ENCODE measurements at places on chromosomes 6 and 20. TPM values are rescaled to one million over a fixed set of nuclear protein-coding genes. Genes with fewer than 3 reads are reported as not detected.

- no peaks in the 10 kb centered on the region for H3K36me3 ChIP-seq
- H3K4me1 ChIP-seq = no peaks in the 10 kb centered on the region
- DNase-seq = no peak
- no peak overlapping the region for H3K4me3 ChIP-seq
Observed at GRCh38 chr6:101462576-101462975, 69.1 kb downstream of the GRIK2 start.

DNA sequence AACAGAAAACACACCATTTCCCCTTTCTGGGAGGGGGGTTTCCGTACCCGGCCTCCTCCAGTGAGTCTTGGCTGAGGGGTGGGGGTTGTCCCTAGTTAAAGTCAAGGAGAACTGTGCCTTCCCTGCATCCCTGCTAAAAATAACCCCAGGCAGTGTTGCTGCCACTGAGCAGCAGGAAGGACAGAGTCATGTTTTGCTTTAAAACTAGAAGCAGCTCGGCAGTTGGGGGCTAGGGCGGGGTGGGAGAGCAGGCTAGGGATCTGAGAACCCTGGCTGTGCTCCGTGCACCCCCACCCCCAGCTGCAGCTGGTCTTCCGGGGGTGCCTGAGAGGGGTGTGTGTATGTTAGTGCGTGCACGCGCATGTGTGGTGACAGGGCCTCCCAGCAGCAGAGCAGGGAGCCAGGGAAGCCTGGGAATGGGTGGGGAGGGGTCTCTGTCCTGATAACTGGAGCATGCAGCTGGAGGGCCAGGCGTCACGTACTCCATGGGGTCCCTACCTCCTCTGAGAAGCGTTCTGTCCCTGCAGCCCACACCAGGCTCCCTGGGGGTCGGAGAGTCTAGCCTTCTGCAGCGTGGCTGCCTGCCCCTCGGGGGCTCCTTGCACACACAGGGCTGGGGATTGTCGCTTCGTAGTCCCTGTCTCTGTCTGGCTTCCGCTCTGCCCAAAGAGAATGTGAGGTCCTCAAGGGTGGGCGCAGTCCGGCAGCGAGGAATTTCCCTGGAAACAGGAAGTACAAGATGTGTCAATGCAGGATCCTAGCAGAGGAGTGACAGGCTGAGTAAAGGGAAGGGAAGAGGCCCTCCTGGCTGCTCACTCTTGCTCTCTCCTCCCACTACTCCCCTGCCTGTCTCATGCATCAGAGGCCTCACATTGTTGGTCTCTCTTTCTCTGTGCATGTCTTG lies 16.8 kb upstream of the ARMC12 start:
- peak; percentile 53 for DNase-seq
- peak overlapping the region; percentile 91 for H3K27ac ChIP-seq
- H3K4me3 ChIP-seq = peak overlapping the region; percentile 65

DNA sequence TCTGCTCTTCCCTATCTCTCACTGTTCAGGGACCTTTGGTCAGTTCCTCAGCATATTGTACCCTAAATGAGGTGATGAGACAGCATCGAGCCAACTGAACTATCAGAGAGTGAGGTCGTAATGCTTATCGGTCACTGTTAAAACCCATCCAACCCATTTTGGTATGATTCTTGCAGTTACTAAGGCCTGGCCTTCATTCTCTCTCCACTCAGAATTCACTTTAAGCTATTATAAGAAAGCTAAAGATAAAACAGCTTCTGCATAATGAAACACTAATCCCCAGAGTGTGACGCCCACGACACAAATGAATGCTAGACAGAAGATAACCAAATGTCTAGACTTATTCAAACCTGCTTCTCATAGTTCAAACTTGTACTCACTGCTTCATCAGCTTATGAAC lies 175.8 kb downstream of the GMPR start:
- peak overlapping the region; percentile 3 for H3K27ac ChIP-seq
- no peak for DNase-seq
- H3K27me3 ChIP-seq = no peaks in the 10 kb centered on the region
- H3K4me1 ChIP-seq = peaks cover 21% of the 10 kb centered on the region

DNA sequence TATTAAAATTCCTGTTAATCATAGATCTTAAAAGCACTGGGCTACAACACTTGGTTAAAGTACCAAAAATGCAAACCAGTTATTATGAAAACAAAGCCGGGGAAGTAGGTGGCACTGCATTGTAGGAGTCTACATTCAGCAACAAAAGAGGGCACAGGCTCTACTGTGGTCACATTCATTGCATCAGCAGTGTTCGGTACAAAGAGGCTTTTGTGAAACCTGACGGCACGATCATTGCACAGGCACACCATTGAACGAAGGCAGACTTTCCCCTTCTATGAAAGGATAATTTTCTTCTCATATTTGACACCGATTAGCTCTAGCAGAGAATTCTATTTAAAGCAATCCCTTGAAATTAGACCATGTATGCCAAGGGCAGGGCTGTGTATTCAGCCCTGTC lies 44.6 kb upstream of the AGPAT4 start:
- DNase-seq = no peak
- no peaks in the 10 kb centered on the region for H3K27me3 ChIP-seq
- H3K4me1 ChIP-seq = no peaks in the 10 kb centered on the region
- H3K27ac ChIP-seq = no peak overlapping the region
- H3K4me3 ChIP-seq = no peak overlapping the region

GRCh38 chr6:70210462-70210861 lies 92.4 kb downstream of the COL9A1 start:
- H3K27ac ChIP-seq = no peak overlapping the region
- H3K36me3 ChIP-seq = no peaks in the 10 kb centered on the region
- H3K4me1 ChIP-seq = no peaks in the 10 kb centered on the region
- no peak for DNase-seq
- peaks cover 2% of the 10 kb centered on the region for H3K27me3 ChIP-seq

- H3K27me3 ChIP-seq = peaks cover 27% of the 10 kb centered on the region
- H3K4me3 ChIP-seq = no peak overlapping the region
- no peaks in the 10 kb centered on the region for H3K36me3 ChIP-seq
- no peak for DNase-seq
Observed at GRCh38 chr6:166174031-166174430, 6.4 kb upstream of the TBXT start.

DNA sequence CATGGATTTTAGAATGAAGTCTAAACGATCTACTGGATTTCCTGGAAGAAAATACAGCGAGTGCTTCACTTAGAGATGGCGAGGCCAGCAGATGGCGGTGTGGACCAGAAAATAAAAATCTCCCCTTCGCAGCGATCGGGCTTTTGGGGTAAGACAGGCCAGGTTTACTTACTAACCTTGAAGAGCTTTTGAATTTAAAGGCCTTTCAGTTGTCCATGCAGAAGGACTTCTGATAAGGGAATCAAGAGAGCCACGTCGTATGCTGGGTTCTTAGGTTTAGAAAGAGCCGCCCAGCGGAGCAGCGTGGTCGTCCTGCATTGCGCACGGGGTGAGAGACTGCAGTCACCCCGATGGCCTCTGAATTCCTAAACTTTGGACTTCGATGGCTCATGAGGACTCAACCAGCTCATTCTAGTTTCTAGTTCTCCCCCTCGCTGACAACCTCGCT lies 125.2 kb upstream of the RALGAPA2 start:
- peaks cover 3% of the 10 kb centered on the region for H3K4me1 ChIP-seq
- no peaks in the 10 kb centered on the region for H3K36me3 ChIP-seq
- no peak overlapping the region for H3K27ac ChIP-seq
- peaks cover 21% of the 10 kb centered on the region for H3K27me3 ChIP-seq

- no peak for DNase-seq
- peaks cover 9% of the 10 kb centered on the region for H3K27me3 ChIP-seq
- H3K4me1 ChIP-seq = peaks cover 2% of the 10 kb centered on the region
- H3K4me3 ChIP-seq = no peak overlapping the region
- H3K27ac ChIP-seq = no peak overlapping the region
- H3K36me3 ChIP-seq = no peaks in the 10 kb centered on the region
Observed at GRCh38 chr20:47713878-47714450, 71.3 kb downstream of the SULF2 start.

DNA sequence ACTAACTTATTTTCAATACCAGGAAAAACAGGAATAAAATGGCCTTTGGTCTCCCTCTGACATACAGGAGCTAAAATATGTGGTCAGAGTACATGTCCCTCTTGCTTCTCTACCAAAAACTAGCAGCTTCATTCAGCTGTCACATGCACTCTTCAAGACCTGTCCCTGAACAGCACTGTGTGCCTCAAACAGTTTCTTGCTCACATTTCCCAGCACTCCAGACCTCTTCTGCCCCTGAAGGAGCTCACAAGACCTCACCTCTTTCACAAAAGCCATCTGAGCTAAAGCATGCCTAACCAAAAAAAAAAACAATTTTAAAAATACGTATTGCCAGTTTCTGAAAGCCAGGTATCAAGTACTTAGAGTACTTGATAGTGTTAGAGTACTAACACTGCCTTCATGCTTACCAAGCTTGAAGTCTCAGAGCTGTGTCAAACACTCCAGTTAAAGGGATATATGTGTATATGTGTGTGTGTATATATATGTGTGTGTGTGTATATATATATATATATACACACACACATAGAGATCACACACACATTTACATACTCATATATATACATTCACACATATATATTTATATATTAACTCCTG lies 148.3 kb upstream of the POU3F2 start:
- H3K4me3 ChIP-seq = no peak overlapping the region
- DNase-seq = no peak
- H3K27me3 ChIP-seq = no peaks in the 10 kb centered on the region
- H3K36me3 ChIP-seq = no peaks in the 10 kb centered on the region
- no peak overlapping the region for H3K27ac ChIP-seq

- H3K4me1 ChIP-seq = no peaks in the 10 kb centered on the region
- H3K27me3 ChIP-seq = peaks cover 4% of the 10 kb centered on the region
- H3K36me3 ChIP-seq = no peaks in the 10 kb centered on the region
- no peak overlapping the region for H3K4me3 ChIP-seq
- no peak overlapping the region for H3K27ac ChIP-seq
- no peak for DNase-seq
Observed at GRCh38 chr6:99032396-99032795, 84.7 kb upstream of the FBXL4 start.

- peaks cover 2% of the 10 kb centered on the region for H3K27me3 ChIP-seq
- no peak for DNase-seq
- no peaks in the 10 kb centered on the region for H3K36me3 ChIP-seq
- H3K4me1 ChIP-seq = peaks cover 29% of the 10 kb centered on the region
- no peak overlapping the region for H3K4me3 ChIP-seq
Observed at GRCh38 chr6:33590531-33591198, 10.6 kb upstream of the BAK1 start.

RNGTT gene
- 19.9 TPM for total RNA-seq

GDAP1L1 gene
- total RNA-seq = not detected

ARG1 gene
- not detected for total RNA-seq

TAGAP gene
- total RNA-seq = 112 TPM

C2 gene
- total RNA-seq = 2.1 TPM

ZSCAN9 gene
- total RNA-seq = 9.7 TPM

All from activated naive CD8-positive, alpha-beta T cell treated with anti-CD3 and anti-CD28 coated beads, Interleukin-2, amount 10 ng/mL, durations not matched to agents 7 days and 5 days (primary cell).